ENCODE measurements at places on chromosomes 12 and 14. TPM values are rescaled to one million over a fixed set of nuclear protein-coding genes. Genes with fewer than 3 reads are reported as not detected.

DNA sequence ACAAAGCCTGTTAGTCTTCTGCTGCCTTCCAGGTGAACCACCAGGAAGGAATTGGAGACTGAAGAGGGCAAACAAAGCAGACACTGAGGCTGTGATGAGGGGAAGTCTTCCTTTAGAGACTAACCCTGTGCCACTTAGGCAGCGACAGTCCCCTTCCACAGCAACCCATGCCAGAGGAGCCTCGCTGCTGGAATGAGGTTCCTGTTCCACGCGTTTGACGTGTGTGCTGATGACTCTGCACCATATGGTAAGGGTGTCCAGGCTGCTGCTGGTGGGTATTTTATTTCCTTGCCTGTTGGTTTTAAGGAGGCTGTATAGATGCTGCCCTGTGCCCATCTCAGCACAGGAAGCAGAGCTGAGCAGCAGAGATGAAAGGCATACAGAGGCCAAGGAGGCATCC is 361.9 kb upstream of the FKBP4 start:
- DNase-seq, result no peak

- no peak for DNase-seq
Measured at GRCh38 chr12:2151391-2151790, 98.6 kb downstream of the CACNA1C start.

GRCh38 chr12:27826076-27826475 is 46.0 kb upstream of the MANSC4 start:
- DNase-seq, result no peak

The REC8 gene
- total RNA-seq, result 6.5 TPM

The TSPAN9 gene
- total RNA-seq, result 9.6 TPM

DNA sequence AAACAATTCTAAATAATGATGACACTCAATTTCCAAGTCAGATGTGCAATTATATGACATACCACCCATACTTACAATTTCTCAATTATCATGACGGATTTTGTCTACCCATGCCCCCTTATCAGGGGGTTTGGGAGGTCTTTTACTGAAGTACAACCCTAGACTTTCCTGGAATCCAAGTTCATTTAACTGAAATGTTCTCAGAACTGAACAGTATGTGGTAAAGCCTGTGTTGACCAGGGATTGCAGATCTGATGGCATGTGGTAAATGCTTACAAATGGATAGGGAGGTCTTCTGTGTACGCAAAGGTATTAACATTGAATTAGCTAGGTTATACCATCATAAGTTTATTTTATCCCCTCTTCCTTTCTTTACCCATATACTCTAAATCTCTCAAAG is 281.8 kb downstream of the CEP128 start:
- DNase-seq, result no peak

The SIX1 gene
- 9.4 TPM for total RNA-seq

DNA sequence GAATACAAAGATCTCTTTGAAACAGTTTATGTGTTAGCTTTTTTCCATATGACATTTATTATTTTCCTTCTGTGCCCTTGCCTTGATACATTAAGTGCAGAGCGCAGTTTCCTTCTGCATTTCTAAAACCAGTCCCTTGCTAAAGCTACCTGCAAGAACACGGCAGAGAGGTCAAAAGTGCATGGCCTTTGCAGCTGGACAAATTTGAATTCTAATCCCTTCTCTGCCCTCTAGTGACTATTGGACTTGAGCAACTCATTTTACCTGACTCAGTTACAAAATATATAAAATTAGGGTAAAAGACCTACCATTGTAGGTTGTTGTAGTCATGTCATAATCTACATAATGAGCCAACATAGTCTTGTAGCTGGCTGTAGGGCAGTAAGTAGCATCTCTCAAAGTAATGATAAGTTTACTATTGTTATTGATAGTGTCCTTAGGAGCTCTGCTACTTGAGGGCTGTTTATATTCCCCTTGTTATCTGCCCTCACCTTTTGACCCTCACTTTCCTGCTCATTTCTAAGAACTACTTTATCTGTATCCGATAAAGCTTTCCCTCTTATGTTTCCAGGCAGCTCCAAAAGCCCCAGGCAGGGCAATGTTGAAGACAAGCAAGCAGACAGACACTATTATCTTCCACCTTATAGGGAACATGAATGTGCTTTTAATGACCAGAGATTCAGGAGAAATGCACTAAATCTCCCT is 120.0 kb upstream of the PDZRN4 start:
- DNase-seq, result no peak

DNA sequence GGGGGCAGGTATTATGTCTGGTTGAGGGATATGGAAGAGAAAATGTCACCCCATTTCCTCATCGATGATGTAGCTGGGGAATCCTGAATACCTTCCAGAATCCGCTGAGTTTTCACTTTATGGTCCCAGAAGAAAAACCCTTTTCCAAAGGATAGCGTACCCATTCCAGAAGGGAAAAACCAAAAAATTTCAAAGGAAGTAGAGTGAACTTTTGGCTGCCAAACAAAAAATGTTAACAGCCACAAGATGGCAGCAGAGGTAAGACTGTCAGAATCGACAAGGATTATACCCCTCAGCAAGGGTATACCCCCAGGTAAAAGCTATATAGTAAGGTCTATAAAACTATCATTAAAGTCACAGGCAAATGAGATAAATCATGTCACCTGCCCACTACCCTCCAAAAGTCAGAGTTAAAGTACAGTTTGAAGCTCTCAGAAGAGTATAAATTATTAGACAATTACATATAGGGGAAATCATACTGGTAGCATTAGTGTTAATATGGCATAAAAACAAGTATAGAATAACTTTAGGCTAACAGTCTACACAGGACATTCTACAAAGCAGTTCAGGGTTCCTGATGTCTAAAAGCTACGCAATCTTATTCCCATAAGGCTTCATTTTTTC is 18.0 kb downstream of the ACIN1 start:
- no peak for DNase-seq

The ZBTB1 gene
- 57.2 TPM for total RNA-seq

DNA sequence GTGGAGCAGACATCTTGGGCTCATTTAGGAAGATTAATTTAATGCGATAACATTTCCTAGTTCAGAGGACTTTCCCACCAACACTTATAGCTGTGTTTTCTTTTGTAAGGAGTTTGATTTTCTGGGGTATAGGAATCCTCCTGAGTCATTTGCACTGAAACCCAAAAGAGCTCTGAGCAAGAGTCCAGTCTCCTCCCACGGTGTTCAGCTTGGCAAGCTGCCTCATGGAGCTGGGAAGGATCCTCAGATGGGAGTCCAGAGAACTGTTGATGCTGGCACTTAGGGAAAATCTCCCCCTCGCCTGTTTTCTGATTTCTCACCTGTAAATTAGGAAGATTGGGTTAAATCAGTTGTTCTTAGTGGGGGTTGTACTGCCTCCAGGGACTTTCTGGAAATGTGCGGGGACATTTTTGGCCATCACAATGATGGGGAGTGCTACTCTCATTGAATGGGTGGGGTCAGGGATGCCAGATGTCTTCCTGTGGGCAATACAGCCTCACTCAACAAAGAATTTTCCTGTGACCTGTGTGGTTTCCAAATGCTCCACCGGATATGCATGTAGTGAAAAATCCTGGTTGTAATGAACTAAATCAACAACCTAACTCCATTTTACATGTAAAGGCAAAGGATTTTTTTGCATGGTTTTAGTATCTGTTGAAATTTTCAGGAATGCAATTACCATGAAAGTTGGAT is 150.6 kb downstream of the ADCK1 start:
- no peak for DNase-seq

- DNase-seq, result no peak
Measured at GRCh38 chr12:47303207-47303606, 223.4 kb upstream of the AMIGO2 start.

GRCh38 chr14:98345161-98345560 is 926.8 kb downstream of the BCL11B start:
- no peak for DNase-seq

The COL2A1 gene
- total RNA-seq, result not detected

DNA sequence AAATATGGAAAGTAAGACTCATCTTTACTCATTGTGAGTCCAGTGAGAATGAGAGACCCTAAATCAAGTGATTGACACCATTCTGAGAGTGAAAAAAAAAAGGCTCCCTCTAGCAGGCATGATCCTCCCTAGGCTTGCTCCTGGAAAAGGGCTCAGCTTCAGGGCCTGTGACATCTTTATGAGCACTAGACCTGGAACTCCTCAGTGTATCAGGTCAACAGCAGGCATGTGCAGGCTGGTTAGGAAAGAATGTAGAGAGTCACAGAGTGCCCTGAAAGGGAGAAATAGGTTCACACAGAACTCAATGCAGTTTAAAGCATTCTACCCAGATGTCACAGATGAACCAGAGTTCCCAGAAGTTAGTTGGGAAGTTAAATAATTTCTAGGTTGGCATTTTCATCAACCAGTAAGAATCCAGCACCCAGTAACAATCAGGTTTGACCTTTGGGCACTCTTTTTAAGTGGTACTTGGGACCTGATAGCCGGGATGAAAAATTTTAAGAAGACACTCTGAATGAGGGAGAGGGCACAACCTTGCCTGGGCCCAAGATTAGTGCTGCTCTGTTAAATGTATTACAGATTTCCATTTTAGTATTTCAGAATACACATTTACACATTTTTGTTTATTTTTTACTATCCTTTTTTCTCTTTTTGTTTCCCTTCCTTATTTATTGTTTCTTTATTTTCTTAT is 828.8 kb downstream of the C12orf50 start:
- DNase-seq, result no peak

- DNase-seq, result no peak
Measured at GRCh38 chr14:104601786-104602185, 2.8 kb downstream of the TMEM179 start.

DNA sequence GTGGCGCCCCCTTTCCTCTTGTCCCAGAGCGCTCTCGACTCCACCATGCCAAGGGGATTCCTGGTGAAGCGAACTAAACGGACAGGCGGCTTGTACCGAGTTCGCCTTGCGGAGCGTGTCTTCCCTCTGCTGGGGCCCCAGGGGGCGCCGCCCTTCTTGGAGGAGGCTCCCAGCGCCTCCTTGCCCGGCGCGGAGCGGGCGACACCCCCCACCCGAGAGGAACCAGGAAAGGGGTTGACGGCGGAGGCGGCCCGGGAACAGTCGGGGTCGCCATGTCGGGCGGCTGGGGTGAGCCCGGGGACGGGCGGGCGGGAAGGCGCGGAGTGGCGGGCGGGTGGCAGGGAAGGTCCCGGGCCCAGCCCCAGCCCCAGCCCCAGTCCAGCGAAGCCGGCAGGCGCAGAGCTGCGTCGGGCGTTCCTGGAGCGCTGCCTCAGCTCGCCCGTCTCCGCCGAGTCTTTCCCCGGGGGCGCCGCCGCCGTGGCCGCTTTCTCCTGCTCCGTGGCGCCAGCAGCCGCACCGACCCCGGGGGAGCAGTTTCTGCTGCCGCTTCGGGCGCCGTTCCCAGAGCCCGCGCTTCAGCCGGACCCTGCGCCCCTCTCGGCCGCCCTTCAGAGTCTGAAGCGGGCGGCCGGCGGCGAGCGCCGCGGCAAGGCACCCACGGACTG is 376 bp downstream of the INSM2 start:
- DNase-seq, result no peak
